ENCODE measurements at places on chromosomes 4 and X.

GRCh38 chr4:130722361-130722760, 1626.4 kb downstream of the C4orf33 start:
- no peak for DNase-seq

DNA sequence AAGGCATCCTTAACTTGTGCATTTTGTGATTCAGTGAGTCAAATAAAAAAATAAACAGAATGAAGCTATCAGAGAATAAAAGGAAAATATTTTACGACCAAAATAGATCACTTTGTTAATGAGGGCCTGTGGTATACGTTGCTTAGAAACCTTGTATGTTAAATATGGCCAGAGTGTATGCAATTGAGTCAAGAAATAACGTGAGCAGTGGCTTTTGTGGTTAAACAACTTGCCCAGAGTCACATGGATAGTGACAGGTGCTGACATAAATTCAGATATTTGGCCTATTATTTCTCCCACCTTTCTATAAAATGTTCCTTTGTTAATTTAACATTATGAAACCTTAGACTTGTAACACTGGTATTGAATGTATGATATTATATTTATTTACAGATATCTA, 393.4 kb downstream of the PABPC4L start:
- no peak for DNase-seq

- DNase-seq, result no peak
These were observed 66.9 kb downstream of the ARHGEF38 start for GRCh38 chr4:105619188-105619931.

DNA sequence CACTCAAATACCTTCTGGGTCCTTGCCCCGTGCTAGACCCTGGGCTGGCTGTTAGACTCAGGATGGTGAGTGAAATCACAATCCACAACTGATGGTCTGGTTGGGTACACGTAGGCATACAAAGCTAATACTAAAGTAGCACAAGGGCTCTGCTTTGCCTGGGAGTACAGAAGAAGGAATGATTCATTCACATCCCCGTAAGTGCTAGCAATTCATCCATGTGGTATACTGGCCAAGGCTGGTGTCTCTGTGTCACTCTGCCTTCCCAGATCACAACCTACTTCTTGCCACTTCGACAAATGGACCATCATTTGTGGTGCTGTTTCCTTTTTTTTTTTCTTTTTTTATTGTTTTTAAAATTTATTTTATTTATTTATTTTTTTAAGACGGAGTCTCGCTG, 19.7 kb upstream of the RBM47 start:
- no peak for DNase-seq

GRCh38 chrX:151239751-151240150, 63.4 kb downstream of the GPR50 start:
- no peak for DNase-seq

- no peak for DNase-seq
These were observed 245.2 kb upstream of the SMIM31 start for GRCh38 chr4:164508771-164509170.

GRCh38 chrX:129176710-129177109, 346.6 kb downstream of the SMARCA1 start:
- DNase-seq, result no peak

DNA sequence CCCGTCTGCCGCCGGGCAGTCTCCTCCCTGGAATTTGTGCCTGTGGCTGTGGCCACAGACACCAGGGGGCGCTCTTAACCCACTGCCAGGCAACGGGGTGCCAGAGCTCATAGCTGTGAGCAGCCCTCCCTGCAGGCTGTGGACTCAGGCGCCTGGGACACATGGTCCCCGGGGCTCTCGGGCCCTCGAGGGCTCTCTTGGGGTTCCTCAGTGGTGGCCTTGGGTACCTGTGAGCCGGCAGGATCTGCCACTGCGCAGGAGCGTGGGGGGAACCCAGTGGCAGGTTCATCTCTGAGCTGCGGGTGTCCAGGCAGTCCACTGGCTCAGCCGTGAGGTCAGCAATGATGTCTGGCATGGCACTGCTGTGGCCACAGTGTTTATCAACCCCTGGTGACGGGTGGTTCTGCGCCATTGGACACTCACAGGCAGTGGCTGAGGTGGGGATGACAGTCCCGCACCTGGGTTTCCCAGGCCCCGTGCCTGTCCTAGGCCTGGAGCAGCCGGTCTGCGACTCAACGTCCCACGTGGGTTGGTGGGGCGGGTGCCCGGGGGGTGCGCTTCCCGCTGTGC, 37.2 kb downstream of the PCGF3 start:
- DNase-seq, result peak; percentile 53

DNA sequence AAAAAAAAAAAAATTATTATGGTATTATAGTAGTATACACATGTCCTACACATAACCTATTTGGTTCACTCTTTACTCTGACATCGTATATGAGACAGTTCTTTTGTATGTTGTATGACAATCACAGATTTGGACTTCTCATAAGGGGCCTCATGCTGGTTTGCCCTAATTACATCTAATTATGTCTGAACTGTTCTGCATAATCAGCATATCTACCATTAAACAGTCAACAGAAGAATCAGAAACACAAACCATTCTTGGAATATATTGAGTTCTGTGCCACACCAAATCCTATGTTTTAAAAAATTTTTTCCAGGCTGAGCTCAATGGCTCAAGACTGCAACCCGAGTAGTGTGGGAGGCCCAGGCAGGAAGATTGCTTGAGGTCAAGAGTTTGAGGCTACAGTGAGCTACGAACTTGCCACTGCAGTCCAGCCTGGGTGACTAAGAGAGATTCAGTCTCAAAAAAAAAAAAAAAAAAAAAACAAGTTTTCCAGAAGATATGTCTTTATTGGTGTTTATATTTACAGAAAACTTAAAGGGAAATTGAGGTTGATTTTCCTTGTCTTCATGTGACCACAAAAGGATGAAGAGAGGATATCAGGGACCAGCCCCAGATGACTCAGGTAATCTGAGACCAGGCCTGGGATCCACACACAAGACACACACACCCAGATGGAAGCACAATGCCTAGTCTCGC, 22.2 kb downstream of the TRIM61 start:
- no peak for DNase-seq

GRCh38 chr4:13514722-13515121, 29.6 kb downstream of the NKX3-2 start:
- DNase-seq, result no peak

- DNase-seq, result no peak
These were observed 48.2 kb downstream of the STK26 start for GRCh38 chrX:132071254-132071653.

DNA sequence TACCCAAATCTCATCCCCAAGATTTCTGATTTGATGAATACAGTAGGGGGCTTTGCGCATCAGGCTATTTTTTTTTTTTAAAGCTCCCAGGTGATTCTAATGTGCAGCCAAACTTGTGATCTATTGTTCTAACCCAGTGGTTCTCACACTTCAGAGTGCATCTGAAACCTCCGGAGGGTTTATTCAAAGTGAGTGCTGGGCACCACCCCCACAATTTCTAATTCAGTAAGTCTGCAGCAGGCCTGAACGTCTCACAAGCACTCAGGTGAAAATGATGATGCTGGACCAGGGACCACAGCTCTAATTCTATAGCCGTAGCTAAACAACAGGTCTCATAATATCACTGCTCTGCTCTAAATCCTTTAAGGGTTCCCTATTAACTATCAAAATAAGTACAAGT, 211.4 kb downstream of the FMR1NB start:
- no peak for DNase-seq

- no peak for DNase-seq
These were observed 2.5 kb upstream of the SOX3 start for GRCh38 chrX:140507223-140507981.

- peak; percentile 63 for DNase-seq
These were observed 77.3 kb downstream of the ARSJ start for GRCh38 chr4:113901994-113902787.

GRCh38 chr4:11106190-11106589, 322.5 kb downstream of the HS3ST1 start:
- DNase-seq, result no peak

- DNase-seq, result no peak
These were observed 471.3 kb downstream of the TECRL start for GRCh38 chr4:63937961-63938360.

DNA sequence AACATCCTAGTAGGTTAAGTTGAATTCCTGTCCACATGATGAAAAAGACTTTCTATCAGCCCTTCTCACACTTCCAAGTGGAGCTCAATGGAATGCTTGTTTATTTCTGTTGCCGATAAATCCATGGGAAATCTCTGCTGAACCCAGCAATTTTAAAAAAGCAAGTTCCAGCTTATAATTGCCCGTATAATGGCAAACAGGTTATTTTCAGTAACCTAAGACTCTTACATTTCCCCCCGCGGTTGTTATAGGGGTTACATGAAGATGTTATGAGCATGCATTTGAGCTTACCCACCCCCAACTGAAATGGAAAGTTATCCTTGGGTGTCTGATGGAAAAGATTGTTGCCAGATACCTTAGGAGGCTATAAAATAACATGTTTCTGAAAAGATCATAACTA, 136.2 kb downstream of the PALLD start:
- no peak for DNase-seq

- no peak for DNase-seq
These were observed 44.6 kb downstream of the FGFBP1 start for GRCh38 chr4:15893962-15894361.

GRCh38 chr4:38686682-38687081, 22.7 kb downstream of the KLF3 start:
- no peak for DNase-seq

- DNase-seq, result no peak
These were observed 44.7 kb upstream of the MAN2B2 start for GRCh38 chr4:6530301-6530700.

DNA sequence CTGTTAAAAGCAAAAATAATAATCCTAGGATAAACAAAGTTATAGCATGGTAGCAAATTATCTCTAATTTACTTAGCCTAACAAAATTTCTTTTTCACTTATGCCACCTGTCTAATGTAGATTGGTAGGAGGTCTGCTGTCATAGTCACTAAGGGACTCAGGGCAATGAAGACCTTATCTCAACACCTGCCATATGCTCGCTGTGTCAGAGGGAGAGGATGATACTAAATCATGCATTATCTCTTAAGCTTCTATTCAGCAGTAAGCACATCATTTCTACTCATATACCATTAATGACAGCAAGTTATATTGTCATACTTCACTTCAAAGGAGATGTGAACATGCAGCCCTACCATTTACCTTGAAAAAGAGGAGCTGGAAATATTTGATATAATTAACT, 44.1 kb downstream of the AFM start:
- no peak for DNase-seq

GRCh38 chrX:106710771-106711170, 15.7 kb upstream of the RNF128 start:
- no peak for DNase-seq

DNA sequence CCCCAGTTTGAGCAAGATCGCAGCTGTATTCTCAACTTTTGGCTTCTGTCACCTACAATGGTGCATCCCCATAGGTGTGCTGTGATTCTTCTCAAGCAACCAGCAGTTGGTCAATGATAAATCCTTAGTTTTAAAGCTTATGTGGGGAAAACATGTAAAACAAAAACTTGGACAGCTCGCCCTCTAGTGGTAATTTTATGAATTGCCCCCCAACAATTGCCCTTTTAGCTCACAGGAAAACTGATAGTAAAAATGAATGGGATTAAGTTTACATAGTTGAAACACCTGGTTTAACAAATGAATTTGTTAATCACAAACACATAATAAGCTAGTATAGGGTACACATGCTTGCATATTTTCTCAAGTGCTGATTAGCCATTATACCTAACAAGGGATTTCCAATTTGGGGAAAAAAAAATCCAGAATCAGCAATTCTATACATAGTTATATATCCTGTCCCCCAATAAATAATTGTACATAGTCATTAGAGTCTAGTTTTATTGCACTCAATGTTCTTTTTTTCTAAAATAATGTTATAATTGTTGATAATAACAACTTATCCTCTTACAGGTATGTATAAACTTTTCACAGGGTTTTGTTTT, 30.1 kb downstream of the TEX13A start:
- no peak for DNase-seq

DNA sequence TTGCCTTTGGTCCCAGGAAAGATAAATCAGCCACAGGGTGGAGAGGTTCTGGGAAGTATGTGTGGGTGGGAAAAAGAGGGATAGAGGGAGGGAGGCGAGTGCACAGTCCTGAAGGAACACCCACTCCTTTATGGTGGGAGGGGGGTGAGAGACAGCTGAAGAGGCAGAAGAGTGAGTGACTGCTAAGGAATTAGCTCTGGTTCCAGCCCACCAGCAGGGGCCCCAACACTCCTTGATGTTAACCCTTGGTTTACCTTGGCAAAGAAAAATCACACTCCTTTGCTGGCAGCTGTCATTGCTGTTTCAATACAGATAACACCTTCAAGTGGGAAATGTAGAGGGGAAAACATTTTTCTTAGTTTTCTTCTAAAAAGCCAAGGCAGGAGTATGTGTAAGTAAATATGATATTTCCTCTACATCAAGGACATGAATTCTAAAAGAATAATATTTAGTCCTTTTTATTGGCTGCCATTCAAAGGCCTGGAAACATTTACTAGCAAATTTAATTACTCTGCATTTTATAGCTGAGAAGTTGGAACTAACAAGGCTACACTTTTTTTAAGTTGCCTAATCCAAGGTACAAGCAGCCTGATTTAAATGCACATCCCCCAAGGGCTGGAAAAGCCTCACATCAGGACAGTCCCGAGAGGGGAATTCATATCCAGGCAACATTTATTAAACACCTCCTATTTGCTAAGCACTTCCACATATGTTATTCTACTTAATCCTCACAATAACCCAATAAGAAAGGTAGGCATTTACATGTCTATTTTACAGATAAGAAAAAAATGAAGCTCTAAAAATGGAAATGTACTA, 81.7 kb downstream of the HS6ST2 start:
- DNase-seq, result no peak

- DNase-seq, result no peak
These were observed 5.9 kb upstream of the SLC7A11 start for GRCh38 chr4:138248058-138248457.

DNA sequence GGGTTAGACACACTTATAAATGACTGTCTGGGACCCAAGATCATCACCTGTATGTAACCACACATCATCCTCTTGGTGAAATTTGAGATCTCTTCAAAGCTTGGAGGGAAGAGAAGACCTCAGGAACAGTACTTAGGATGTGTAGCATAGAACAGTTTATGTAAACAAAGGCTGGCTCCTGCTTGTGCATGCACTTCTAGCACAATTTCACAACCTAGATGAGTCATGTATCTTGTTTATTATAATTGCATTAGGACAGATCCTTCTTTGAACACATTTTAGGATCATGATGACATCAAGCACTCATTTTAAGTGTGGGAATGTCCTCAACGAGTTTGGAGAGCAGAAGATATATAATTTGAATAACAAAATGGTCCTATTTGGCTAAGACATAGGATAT, 26.3 kb upstream of the ZMAT1 start:
- DNase-seq, result no peak

- DNase-seq, result no peak
These were observed 310.0 kb downstream of the PDGFC start for GRCh38 chr4:156661555-156661954.

DNA sequence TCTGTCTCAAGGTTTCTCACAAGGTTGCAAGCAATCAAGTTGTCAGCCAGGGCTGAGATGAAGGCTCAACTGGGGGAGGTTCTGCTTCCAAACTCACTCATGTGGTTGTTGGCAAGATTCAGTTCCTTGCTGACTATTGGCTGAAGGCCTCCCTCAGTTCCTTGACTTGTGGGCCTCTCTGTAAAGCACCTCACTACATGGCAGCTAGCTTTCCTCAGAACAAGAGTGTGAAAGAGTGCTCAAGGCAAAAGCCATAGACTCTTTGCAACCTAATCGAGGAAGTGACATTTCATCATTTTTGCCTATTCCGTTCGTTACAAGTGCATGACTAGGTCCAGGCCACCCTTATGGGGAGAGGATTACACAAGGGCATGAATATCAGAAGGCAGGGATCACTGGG, 52.0 kb downstream of the CXorf58 start:
- DNase-seq, result no peak

- no peak for DNase-seq
These were observed 151.7 kb upstream of the RPS6KA6 start for GRCh38 chrX:84339507-84340364.
